Stimulated activated naive CD8-positive, alpha-beta T cell treated with anti-CD3 and anti-CD28 coated beads, Interleukin-15, amount 100 ng/mL, for 72 hours (primary cell): ENCODE measurements at places on chromosomes 4 and X.

DNA sequence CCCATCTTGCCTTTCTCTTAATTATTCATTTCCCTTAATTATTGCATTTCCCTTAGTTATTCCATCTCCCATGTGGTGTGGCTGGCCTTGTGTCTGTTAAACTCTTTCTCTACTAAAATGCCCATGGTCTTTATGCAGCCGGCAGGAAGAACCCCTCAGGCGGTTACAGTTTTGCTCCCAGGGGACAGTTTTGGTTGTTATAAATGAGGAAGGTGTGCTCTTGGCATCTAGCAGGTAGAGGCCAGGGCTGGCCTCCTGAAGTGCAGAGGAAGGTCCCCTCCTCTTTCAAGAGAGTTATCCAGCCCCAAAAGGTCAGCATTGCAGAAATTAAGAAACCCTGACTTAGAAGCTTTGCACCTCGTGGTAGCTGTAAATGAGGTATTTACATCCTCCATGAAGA lies 18.0 kb downstream of the TBL1X start:
- no peak for DNase-seq

DNA sequence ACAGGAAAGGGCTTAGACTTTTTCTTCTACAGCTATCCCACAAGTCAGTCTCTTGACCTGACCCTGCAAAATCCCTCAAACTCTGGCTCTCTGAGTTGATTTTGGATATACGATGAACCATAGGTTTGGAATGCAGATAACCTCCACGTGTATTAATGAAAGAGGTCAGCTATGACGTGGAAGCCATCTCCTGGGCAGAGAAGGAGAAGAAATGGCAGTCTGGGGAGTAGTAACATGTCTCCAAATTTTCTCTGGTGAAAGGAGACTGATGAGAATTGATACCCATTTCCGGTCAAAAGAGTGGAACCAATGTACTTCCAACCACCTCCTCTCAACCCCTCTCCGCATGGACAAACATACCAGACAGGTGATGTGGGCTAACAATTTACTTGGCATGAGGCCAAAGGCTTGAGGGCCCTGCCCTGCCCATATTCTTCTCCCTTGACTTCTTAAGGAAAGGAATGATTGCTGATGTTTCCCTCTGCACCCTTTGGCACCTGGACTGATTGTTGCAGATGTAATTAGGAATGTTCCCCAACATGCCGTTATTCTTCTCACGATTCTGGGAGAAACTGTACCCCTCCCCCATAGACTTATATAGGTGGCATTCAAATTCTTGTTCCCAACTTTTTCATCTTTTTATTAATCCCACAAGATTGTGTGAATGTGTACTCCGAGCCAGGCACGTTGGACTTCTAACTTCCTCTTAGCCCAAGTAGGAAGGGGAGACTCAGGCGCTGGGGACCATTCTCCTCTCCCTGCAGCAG lies 580 bp upstream of the PLS3 start:
- DNase-seq = no peak

DNA sequence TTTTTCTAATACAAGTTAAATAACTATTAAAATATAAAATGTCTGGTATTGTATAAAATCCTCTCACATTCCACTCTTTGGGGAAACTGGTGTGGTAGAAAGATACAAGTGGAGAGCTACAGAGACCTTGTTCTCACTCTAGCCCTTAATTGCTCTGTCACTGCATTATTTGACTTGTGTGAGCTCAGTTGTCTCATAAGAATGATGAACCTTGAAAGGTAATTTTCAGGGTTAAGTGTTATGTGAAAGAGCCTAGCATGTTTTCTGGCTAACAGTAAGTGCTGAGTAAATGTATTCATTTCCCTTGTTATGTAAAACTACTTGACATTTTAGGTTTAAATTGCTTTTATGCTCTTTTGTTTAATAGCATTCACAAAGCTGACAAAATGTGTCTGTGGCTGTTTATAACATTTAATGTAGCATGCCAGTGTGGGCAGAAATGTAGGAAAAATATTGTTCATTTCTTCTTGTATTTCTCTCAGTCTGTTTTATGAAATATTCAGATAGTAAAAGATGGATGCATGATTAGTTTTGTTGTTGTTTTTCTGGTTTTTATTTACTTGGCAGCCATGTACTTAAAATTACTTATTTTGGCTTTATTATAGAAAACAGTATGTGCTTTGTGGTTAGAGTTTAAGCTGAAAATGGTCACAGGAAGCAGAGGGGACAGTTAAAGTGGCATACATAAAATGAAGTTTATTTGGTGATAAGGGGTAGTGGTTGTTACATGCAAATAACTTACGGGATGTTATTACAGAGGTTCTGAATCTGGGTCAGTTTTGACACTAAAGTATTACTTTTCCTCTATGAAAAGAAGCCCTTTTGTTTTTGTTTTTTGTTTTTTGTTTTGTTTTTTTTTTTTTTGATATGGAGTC lies 29.2 kb downstream of the SLAIN2 start:
- DNase-seq = no peak

DNA sequence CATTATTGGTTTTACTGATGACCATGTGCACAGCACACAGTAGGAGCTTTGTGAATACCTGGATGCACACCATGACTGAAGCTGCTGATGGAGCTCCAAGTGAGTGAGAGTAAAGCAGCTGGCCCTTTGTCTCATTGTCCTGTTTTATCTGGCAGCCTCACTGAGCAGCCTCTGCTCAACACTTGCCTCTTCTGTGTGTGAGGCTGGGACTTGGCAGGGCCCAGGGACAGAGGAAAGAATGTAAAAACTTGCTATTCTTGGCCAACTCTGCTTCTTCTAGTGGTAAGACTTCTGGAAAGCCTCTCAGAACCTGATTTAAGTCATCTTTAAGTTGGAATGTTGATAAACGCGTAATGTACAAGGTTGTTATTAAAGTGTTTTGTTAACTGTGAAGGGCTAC lies 61.4 kb downstream of the BEX1 start:
- DNase-seq = no peak

GRCh38 chrX:146433771-146434170 lies 375.8 kb upstream of the CXorf51B start:
- DNase-seq = no peak

GRCh38 chr4:15729910-15730533 lies 27.2 kb downstream of the BST1 start:
- peak; percentile 37 for DNase-seq

GRCh38 chr4:134548052-134548628 lies 346.6 kb upstream of the PABPC4L start:
- DNase-seq = no peak

- DNase-seq = no peak
Observed at GRCh38 chr4:59455751-59456150, 1744.4 kb upstream of the ADGRL3 start.

GRCh38 chr4:182141061-182141460 lies 102.1 kb upstream of the TENM3 start:
- DNase-seq = no peak

DNA sequence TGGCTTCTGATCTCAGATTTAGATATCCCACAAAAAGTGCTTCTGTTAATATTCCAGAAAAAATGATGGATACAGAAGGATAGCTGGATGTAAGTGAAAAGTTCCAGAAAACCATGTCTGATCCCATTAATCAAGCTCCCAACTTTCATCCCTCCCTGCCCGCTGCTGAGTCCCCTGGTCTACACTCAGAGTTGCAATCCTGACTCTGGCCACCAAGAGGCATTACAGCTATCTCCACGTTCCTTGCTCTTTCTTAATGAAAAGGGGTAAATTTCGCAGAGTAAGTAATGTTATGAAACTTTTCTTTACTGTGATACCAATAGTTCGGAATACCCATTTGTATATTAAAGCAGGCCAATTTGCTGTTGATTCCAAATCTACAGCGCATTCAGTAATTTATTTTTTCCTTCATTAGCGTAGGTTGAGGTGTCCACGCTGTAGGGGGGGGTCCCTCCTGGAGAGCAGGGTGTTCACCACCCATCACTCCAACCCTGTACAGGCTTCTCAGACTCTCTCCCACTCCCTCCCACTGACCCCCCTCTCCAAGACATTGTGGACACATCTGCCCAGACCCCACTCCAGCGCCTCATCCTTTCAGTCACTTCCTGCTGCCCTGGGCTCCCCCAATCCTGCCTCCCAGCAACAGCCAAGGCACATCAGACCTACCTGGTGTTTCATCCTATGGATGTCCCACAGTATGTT lies 55.1 kb downstream of the RAB40A start:
- DNase-seq = peak; percentile 7

GRCh38 chrX:121151293-121151692 lies 103.9 kb downstream of the GLUD2 start:
- no peak for DNase-seq

DNA sequence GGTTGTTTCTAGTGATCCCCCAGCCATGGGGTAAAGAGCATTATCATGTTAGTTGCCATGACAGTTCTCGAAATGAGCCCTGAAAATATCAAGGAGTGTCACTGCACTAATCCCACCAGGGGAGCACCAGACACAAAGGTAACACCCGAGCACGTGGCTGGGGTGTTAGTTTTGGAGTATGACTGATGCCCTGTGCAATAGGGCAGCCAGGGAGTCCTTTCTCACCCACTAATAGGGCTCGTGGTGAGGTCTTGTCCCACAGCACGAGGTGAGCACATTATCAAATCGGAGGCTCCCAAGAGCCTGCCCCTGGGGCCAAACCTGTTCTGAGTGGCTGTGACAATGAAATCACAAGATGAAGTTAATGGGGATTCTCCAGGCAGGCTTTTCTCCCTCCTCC lies 9.6 kb downstream of the MAMLD1 start:
- DNase-seq = no peak

DNA sequence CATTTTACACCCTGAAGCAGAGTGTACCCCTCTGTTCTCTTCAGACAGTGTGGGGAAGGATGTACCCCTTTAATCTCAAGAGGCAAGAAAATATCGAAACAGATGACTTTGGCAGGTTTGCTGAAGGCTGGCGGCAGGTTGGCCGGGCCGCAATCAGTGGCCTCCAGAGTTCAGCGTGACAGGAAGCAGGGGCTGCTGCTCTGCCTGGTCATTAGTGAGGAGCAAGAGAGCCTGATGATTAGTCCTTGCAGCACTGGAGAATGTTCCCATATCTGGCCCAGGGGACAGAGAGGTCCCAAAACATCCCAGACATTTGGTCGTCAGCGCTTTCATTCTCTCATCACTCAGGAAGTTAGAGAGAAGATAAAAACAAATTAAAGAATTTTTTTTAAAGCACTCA lies 352.8 kb downstream of the SPRY1 start:
- DNase-seq = no peak

GRCh38 chr4:82886147-82886942 lies 4.6 kb downstream of the SEC31A start:
- DNase-seq = no peak

DNA sequence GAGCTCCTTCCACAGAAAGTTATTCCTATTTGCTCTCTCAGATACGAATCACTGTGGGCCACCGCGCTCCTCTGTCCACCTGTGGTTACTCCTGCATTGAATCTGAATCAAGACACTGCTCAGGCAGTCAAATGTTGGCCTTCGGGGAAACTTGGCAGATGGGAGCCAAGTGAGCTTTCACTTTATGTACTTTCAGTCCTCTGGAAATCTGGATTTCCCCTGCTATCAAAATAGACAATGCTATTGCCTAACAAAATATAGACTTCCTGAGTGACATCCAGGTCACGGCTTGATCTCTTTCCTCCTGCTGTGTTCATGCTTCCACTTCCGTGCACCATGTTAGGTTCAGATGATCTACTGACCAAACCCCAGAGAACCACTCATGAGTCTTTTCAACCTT lies 43.8 kb downstream of the FHL1 start:
- no peak for DNase-seq

DNA sequence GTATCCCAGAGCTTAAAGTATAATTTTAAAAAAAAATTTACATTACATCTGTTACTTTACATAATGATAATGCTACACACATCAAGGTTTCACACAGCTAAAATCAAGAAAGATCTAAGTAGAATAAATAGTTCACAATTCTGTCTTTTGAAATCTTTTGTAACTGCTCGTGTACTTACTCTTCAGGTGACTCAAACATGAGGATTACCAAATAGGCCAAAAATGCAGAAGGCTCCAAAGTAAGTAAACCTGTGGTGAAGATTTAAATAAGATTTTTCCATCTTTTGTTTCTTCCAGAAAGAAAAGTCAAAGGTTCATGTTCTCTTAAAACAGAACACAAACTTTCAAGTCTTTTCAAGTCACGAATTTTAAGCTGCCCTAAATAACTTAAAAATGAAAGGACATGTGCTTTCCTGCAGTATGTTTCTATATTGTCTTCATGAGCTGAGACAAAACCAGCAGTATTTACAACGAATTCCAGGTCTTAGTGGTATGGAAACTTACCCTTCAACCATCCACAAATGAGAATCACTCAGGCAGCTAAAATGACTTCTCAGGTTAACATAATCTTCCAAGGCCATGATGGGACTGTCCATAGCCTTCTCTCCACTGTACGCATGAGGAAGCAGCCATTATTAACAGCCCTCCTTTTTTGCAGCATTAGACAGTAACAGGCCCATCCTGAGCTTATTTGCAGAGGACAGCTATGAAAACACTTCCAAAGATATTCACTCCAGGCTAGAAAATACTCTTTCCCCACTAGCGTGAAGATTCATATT lies 172.8 kb upstream of the EDNRA start:
- no peak for DNase-seq

DNA sequence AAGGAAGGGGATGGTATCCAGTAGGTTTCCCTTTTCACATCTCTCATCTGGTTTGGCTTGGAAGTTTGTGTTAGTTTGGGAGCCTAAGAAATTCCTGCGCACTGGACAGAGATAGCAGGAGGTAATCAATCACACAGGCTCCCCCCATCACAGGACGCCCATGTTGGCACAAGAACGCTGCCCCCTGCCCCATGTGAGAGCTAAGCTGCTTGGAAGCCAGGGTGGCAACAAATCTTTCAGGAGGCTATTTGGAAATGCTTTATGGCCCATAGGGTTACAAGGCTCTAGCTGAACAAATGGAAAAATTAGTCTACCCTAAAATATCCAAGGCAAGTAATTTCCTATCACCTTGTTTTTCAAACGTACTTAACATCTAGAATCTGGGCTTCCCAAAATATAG lies 54.0 kb downstream of the SOD3 start:
- DNase-seq = no peak

DNA sequence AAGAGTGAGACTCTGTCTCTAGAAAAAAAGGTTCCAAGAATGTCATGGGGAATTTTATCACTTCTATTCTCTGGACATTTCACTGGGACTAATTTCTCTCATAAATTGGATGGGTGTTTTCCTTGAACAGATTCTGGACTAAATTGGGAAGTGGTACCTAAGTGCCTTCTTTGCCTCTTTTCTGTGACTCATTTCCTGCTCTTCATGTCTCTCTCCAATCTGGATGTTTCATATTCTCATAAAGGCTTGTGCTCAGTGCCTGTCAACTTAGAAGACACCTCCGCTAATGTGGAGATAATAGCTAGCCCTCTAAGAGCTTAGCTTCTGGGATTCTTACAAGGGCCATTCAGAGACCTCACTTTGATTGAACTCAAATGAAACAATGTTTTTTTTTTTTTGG lies 38.0 kb upstream of the IGFBP7 start:
- DNase-seq = no peak

- no peak for DNase-seq
Observed at GRCh38 chr4:169305651-169306050, 34.9 kb upstream of the SH3RF1 start.

GRCh38 chr4:70714079-70714887 lies 7.5 kb upstream of the RUFY3 start:
- DNase-seq = no peak

- DNase-seq = no peak
Observed at GRCh38 chr4:109385260-109385659, 48.4 kb upstream of the SEC24B start.
